ENCODE measurements at places on chromosomes 2 and 18.
A peak's percentile ranks its signal among the peaks of the same experiment; 100 is the strongest.

DNA sequence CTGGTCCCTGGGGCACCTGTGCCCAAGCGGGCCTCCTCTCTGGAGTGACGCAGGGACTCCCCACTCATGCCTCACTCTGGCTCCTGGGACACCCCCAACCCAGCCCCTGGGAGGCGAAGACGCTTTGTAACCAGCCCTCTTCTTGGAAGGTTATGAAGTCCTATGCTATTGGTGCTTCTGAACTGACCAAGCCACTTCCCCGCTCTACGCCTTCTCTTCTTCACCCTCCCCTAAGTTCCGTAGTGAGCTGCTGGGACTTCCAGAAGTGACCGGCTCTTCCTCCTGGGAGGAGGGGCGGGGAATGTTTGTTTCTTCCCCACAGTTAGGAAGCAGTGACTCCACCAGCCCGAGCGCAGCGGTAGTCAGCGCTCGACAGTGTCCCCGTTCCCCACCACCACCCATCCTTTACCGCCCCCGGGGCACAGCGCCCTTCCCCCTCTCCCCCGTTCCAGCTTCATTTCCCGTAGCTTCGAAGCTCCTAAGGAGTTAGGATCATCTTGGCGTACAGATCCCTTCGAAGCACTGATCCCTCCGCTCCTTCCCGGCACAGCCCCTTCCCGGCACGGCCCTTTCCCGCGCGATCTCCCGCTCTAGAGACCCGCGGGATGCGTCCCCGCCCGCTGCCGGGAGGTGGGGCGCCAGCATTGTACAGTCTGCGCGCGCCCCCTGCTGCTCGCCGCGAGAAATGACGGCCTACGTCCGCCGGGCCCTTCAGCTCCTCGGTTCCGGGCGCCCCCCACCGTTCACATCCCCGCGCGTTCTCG lies 25.3 kb upstream of the NOTO start:
- peak; percentile 85 for DNase-seq

DNA sequence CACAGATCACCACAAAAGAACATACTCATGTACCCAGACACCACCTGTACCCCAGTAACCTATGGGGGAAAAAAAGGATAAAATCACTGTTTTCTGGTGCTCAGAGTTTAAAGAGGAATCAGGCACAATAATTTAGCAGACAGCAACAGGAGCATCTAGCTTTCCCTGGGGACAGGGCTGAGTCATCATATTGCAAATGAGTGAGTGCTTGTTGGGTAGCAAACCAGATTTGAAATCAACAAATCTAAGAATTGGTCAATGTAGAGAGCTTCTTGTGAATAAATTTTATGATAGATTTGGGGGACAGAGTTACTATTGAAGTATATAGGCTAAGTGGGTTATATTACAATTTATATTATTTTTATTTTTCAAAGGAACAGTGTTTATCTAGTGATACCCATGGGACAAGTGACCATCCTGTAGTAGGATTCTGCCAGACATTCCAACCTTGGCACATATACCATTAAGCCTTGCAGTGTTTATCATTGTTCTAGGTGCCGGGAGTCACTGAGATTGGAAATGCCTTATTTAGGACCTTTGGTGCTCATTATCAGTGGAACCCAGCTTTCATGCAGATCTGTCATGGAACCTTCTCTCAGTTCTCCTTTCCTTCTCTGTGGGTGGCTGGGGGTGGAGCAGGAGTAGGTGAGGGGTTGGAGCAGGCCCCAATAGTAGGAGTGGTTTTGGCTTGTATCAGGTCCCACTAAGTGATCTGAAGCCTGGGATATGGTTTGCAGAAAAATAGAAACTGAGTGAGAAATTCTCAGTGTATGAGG lies 117.2 kb downstream of the CERS6 start:
- no peak for DNase-seq

GRCh38 chr2:122707224-122707824 lies 951.9 kb downstream of the TSN start:
- DNase-seq: no peak

DNA sequence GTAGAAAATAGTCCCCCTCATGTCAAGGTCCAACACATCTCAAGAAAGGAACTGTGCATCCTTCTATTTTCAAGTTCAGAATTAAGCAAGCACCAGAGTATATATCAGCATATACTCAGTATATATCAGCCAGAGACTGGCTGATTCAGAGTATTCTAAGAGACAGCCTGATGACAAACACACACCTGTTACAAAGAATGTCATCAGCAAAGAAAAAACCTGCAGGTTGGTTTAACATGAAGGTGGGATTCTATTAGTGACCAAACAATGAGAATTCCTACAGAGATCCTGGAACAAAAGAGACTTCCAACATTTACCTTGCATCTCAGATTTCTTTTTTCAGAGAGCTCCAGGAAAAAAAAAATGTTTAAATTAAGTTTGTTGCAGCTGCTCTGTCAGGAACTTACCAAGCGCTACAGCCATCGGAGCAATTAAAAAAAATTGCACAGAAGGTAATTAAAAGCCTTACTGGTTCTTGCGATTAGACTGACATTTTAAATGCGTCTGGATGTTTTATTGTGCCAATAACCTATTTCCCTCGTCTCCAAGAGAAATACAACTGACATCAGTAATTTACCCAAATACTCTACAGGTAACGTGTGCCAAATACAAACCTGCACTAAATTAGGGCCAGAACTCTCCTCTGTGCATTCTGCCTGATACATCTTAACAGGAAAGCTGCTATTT lies 218.1 kb downstream of the HNMT start:
- DNase-seq: no peak
